Activated T-cell treated with anti-CD3 and anti-CD28 coated beads, Interleukin-2, amount 50 U/mL, for 72 hours (primary cell): ENCODE measurements at places on chromosomes 2 and 18. TPM values are rescaled to one million over a fixed set of nuclear protein-coding genes. Genes with fewer than 3 reads are reported as not detected.

The SLC5A7 gene
- not detected for total RNA-seq

The TRABD2A gene
- 35.1 TPM for total RNA-seq

GRCh38 chr2:31674446-31674845, 93.7 kb upstream of the SRD5A2 start:
- DNase-seq = no peak

GRCh38 chr2:126536605-126537200, 119.3 kb upstream of the GYPC start:
- no peak for DNase-seq
